ENCODE measurements at places on chromosomes 16 and 17.

- DNase-seq: no peak
Measured at GRCh38 chr16:55901566-55902217, 26.5 kb upstream of the CES5A start.

DNA sequence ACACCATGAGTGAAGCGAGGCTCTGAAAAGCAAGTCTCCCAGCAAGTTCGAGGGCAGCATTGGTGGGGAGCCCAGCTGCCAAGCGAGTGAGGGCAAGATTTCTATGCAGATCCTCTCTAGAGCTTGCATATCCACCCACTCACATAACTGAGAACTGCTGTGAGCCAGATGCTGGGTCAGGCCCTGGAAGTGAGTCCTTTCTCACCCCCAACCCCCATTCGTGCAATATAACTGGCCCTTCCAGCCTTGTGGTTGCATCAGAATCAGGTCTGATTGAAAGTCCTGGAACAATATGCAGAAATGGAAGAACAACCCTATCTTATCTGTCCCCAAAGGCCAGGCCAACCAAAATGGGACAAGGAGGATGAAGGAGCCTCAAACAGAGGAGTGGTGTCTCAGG, 146.6 kb downstream of the IRX5 start:
- DNase-seq: no peak

GRCh38 chr17:38420518-38420917, 7.7 kb upstream of the ARHGAP23 start:
- no peak for DNase-seq

GRCh38 chr17:71580220-71580619, 540.6 kb upstream of the SOX9 start:
- DNase-seq: no peak
